Endothelial cell of umbilical vein (primary cell): ENCODE measurements at places on chromosomes 11 and 22. TPM values are rescaled to one million over a fixed set of nuclear protein-coding genes. Genes with fewer than 3 reads are reported as not detected.

DNA sequence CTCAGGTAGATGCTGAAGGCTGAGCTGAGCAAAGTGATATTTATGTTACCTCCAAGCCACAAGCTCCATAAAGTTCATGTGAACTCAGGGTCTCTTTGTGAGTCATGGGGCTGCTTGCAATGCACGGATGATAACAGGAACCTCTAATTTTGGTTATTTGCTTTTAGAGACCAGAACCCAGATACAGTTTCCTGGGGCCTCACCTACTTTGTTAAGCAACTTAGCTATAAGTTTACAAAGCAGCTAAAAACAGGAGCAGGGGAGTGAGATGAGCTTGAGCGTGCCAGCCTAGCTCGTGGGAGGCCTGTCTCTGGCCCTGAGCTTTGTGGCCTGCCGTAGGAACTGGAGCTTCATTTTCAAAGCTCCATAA, 29.2 kb downstream of the SREBF2 start:
- peaks cover 4% of the 10 kb centered on the region for H3K36me3 ChIP-seq
- no peak overlapping the region for H3K4me3 ChIP-seq
- no peak for DNase-seq

Gene RBMXL2
- polyA plus RNA-seq, result 0.24 and 0.25 TPM in 2 replicates

- no peak overlapping the region for H3K27ac ChIP-seq
- peaks cover 11% of the 10 kb centered on the region for H3K4me1 ChIP-seq
- peak overlapping the region; percentile 56 for H3K4me3 ChIP-seq
- peaks cover 25% of the 10 kb centered on the region for H3K27me3 ChIP-seq
These were observed 753 bp upstream of the PPARA start for GRCh38 chr22:46149512-46150033.

DNA sequence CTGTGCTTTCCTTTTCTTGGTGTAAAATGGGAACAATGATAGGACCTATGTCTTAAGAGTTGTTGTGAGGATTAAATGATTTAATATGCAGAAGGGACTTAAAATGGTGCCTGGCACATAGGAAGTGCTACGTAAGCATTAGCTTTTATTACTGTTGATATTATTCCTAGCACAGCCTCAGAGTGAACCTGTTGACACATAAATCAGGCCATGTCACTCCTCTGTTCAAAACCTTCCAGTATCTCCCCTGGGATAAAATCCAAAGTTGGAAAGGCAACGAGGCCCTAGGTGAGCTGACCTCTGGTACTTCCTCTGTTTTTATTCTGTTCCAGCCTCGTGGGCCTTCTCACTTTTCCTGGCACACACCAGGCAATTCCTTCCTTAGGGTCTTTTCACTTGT, 108.8 kb upstream of the CADM1 start:
- H3K36me3 ChIP-seq, result no peaks in the 10 kb centered on the region
- no peaks in the 10 kb centered on the region for H3K27me3 ChIP-seq
- no peaks in the 10 kb centered on the region for H3K4me1 ChIP-seq
- no peak for DNase-seq
- no peak overlapping the region for H3K27ac ChIP-seq
- no peak overlapping the region for H3K4me3 ChIP-seq

Gene SF3B2
- polyA plus RNA-seq, result 99.4 and 132 TPM in 2 replicates

DNA sequence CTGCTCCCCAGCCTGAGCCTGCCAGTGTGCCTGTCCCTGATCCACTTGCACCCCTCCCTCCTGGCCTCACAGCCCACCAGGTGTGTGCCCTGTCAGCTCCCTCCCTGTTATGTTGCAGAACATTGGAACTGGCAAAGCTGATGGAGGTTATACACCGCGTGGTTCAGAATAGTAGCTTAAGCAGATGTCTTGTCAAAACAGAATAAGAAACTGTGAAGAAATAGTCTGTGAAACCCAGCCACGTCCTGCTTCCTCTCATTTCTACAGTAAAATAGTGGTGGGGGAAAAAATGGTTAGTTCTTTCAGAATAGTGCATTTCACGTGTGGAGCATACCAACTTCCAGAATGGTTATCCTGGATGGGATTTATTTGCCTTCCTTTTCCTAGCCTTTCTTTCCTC, 161.2 kb upstream of the NAV2 start:
- no peaks in the 10 kb centered on the region for H3K4me1 ChIP-seq
- H3K36me3 ChIP-seq, result no peaks in the 10 kb centered on the region
- no peak overlapping the region for H3K4me3 ChIP-seq
- H3K27me3 ChIP-seq, result no peaks in the 10 kb centered on the region
- no peak for DNase-seq

Gene RHOD
- 17.9 and 26.0 TPM in 2 replicates for polyA plus RNA-seq

Gene LAYN
- polyA plus RNA-seq, result 0.43 and 0.92 TPM in 2 replicates

- H3K27ac ChIP-seq, result no peak overlapping the region
- no peak for DNase-seq
- H3K36me3 ChIP-seq, result no peaks in the 10 kb centered on the region
- no peaks in the 10 kb centered on the region for H3K4me1 ChIP-seq
- H3K4me3 ChIP-seq, result no peak overlapping the region
These were observed 23.3 kb upstream of the EIF3D start for GRCh38 chr22:36552289-36552688.

GRCh38 chr22:48332438-48333322, 1495.0 kb downstream of the BRD1 start:
- no peak overlapping the region for H3K4me3 ChIP-seq
- no peak overlapping the region for H3K27ac ChIP-seq
- no peaks in the 10 kb centered on the region for H3K4me1 ChIP-seq
- no peaks in the 10 kb centered on the region for H3K27me3 ChIP-seq

DNA sequence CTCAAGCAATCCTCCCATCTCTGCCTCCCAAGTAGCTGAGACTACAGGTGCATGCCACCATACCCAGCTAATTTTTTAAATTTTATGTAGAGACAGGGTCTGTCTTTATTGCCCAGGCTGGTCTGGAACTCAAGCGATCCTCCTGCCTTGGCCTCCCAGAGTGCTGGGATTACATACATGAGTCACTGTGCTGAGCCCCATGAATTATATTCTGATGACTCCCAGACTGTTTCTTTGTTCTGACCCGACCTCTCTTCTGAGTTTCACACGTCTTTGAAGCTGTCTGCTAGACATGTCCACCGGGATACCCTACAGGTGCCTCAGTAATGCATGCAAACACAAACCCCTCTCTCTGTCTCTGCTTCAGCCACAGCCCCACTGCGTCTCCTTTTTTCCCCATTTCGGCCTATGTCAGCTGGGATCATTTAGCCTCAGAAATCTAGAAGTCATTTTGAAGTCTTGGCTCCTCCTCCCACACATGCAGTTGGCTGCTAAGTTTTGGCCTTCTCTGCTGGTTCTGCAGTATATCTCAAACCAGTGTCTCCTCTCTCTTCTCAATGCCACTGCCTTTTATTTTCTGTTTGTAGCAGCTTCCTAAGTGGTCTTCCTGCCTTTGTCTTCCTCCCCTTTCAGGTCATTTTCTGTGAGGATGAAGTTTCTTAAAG, 4.8 kb downstream of the VPS26B start:
- H3K4me1 ChIP-seq, result peaks cover 36% of the 10 kb centered on the region
- no peak overlapping the region for H3K4me3 ChIP-seq
- H3K27me3 ChIP-seq, result no peaks in the 10 kb centered on the region
- H3K36me3 ChIP-seq, result no peaks in the 10 kb centered on the region
- DNase-seq, result no peak

DNA sequence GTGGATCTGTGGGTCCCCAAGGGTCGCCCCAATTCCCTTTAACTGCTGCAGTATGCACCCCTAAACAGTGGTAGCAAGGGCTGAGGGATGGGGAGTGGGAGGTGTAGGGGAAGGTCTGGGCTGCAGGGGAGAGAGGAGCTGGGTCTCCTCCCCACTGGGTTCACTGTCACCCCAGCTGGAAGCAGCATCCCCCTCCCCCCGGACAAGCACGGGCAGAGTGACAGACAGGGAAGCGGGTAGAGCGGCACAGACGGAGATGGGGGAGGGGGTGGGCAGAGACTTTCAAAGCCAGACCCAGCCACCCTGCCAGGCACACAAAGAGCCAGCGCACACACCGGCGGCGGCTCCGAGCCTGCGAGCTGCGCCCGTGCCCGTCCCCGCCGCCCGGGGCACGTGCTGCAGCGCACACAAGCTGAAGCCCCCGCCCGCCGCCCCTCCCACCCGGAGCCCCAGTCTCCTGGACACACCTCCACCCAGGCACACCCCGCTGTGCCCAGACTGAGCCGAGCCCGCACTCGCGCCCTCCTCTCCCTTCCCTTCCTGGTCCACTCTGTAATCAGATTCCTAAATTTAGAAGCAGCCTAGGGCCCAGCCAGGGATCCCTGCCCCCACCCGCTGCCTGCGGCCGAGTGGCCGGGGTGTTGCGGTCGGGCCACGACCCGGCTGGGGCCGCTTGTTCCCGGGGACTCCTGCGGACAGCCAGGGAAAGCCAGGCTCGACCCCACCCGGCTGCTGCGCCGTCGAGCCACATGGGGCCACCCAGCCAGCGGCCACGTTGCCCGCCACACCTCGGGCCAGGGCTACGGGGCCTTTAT, 935 bp upstream of the RCOR2 start:
- H3K4me3 ChIP-seq, result peak overlapping the region; percentile 34
- no peak overlapping the region for H3K27ac ChIP-seq
- no peak for DNase-seq
- peaks cover 7% of the 10 kb centered on the region for H3K4me1 ChIP-seq
- H3K27me3 ChIP-seq, result peaks cover 4% of the 10 kb centered on the region
